Spleen (tissue), 13 donors: ENCODE measurements at places on chromosomes 1 and 21. TPM values are rescaled to one million over a fixed set of nuclear protein-coding genes. Genes with fewer than 3 reads are reported as not detected.
A peak's percentile ranks its signal among the peaks of the same experiment; 100 is the strongest.

- DNase-seq, result no peak
These were observed 119.8 kb downstream of the RGS21 start for GRCh38 chr1:192436441-192437078.

Gene TMEM52
- 1.1 TPM for total RNA-seq

- no peak for DNase-seq
These were observed 147.4 kb downstream of the GDAP2 start for GRCh38 chr1:117782056-117782455.

DNA sequence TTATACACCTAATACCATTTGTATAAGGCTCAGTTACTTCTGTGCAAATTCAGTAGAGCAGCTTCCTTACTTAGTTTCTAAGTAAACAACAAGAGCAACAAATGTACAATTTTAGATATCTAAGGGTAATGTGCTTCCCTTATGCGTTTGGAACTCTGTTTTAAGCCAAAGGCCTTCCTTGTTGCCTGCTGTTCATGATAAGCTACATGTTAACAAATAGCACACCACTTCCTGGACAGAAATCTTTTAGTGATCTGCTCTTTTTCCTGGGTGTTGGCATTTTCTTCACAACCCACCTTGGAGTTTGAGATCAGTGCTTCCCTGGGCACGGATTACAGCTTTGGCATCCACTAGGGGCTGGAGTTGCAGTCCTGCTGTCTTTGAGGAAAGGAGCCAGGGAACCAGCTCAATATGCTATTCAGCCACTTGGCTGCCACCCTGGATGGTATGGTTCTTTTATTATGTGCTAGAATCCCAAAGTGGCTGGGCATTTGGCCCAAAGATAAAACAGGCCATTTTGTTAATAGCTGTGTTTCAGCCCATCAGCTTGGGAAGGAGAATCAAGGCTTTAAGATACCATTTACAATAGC, 55.6 kb upstream of the ADAR start:
- no peak for DNase-seq

- DNase-seq, result no peak
These were observed 4.2 kb downstream of the COX20 start for GRCh38 chr1:244839656-244840055.

- DNase-seq, result peak; percentile 89
These were observed 930 bp downstream of the CDC14A start for GRCh38 chr1:100353071-100353801.

GRCh38 chr1:199170711-199171110, 531.9 kb downstream of the PTPRC start:
- no peak for DNase-seq
